CD4-positive, alpha-beta T cell treated with Interleukin-17A for 1 hour (primary cell): ENCODE measurements at places on chromosomes 1 and 21.

DNA sequence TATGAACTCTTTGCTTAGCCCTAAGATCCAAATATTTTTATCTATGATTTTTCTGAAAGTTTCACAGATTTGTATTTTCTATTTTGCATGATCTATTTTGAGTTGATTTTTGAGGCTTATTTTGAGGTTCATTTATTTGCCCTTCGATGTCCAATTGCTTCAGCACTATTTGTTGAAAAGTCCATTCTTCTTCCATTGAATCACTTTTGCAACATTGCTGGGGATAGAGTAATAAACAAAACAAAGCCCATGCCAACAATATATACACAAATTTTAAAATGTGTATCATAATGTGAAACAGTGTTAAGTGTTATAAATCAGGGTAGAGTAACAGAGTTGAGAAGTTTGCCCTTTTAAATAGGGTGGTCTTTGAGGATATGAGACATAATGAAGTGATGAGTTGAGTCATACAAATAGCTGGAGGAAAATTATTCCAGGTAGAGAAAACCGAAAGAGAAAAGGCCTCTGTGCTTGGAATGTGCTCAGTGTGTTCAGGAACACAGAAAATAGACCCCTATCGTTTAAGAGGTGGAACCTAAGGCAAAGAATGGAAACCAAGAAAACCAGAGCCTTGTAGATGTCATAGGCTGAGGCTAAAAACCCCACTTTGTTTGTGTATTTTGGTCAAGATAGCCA, 172.7 kb upstream of the NR5A2 start:
- no peak for DNase-seq

- no peak for DNase-seq
Measured at GRCh38 chr1:226881515-226882185, 11.2 kb downstream of the PSEN2 start.

DNA sequence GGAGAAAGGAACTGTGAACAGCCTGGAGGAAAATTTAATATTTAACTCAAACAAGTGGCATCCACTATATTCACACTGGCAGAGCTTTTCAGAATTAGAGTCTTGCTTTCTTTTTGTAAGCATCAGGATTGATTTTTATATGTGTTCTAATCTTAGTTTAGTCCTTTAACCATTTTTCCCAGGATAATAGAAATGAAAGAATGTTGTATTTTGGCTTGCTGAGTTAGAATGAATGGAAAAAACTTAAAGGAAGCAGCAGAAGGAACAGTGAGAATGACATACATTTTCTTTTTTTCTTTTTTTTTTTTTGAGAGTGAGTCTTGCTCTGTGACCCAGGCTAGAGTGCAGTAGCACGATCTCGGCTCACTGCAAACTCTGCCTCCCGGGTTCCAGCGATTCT, 53.0 kb downstream of the ZC3H11B start:
- no peak for DNase-seq

DNA sequence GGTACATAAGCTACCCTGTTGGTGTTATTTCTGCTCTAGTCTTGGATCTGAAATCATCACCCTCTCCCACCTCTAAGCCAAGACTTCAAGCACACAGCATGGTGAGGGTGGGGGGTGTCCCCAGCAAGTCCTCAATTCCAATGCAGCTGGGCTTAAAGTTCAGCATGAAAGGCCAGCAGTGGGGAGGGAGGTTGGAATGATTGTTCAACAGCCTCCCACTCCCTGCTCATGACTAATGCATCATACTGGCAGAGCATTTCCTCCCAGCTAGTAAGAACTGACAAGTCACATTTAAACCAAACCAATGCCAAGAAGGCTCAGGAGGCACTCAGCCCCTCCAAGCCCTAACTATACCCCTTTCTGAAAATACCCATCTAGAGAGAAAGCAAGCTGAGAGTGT, 50.1 kb downstream of the TIAM1 start:
- DNase-seq = no peak

GRCh38 chr1:35718492-35719336, at the start of gene C1orf216:
Gene C1orf216, minus strand, starts transcription at chr1:35718884. Its CDS starts 2,563 bp downstream, at chr1:35716321.
- peak; percentile 75 for DNase-seq
